ENCODE measurements at places on chromosomes 6 and 20.
A peak's percentile ranks its signal among the peaks of the same experiment; 100 is the strongest.

DNA sequence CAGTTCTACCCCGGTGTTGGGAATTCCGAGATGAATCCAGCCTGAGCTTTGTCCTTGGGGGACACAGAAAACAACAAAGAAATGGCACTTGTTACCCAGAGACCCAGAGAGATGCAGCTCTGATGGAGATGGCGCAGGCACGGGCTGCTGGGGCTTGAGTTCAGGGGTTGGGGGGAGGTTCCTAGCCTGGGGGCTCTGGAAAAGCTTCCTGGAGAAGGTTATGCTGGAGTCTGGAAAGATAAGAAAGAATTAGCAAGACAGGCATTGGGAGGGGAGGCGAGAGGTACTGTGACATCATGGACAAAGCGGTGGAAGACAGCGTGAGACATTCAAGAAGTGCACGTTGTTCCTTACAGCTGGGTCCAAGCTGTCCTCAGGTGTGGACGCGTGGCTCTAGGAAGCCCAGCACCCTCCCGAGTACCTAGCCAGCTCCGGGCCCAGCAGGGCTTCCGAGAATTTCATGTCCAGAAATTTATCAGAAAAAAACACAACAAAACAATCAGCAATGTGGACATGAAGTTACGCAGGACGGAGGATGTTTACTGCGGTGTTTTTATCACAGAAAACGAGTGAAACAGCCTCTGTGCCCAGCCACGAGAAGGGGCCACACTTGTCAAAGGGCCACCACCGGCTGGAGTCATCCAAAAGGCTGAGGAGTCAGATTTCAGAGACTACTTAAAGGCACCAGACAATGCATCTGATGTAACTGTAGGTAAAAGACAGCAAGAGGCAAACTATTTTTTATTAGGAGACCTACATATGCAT lies 39.5 kb downstream of the C20orf203 start:
- DNase-seq, result no peak

GRCh38 chr20:24582373-24583168 lies 113.1 kb downstream of the SYNDIG1 start:
- no peak for DNase-seq

DNA sequence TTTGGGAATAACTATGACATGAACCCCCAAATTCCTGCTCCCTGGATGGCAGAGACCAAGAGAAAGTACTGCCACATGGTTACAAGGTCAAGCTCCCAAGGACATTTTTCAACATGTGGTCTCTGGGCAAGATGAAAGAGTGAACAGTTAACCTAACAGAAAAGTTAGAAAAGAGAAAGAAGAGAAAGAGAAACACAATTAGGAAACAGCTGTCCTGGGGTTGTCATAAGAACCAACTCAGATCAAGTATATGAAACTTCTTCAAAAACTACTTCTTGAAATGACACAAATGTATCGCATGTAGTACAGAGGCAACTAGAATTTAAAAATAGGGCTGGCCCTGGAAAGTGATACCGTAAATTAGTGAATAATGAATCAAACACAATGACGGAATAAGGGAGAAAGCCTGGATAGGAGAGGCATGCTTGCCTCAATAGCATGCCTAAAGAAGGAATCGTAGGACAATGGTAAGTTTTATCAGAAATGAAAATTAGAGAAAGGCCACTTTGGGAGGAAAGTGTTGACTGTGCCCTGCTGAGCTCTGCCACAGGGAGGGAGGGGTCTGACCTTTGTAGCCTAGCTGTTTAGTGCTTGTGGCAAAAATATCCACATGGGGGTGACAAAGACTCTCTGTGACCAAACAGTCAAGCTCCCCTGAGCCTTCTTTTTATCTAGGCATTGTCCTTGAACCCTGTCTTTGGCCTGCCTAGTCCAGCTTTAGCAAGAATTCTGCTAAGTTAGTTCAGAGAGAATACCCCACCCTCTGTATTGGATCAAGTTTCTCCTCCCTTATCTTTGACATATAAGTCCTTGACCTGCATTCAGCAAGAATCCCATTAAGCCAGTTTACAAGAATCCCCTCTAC lies 4.3 kb upstream of the DCBLD1 start:
- DNase-seq, result no peak

GRCh38 chr6:24357336-24358218 lies at the start of gene DCDC2:
DCDC2 (minus strand) TSS chr6:24358059; CDS start chr6:24357750, 309 bp downstream.
- peak; percentile 8 for DNase-seq

- no peak for DNase-seq
Measured at GRCh38 chr20:15889514-15890256, 683.6 kb downstream of the KIF16B start.

DNA sequence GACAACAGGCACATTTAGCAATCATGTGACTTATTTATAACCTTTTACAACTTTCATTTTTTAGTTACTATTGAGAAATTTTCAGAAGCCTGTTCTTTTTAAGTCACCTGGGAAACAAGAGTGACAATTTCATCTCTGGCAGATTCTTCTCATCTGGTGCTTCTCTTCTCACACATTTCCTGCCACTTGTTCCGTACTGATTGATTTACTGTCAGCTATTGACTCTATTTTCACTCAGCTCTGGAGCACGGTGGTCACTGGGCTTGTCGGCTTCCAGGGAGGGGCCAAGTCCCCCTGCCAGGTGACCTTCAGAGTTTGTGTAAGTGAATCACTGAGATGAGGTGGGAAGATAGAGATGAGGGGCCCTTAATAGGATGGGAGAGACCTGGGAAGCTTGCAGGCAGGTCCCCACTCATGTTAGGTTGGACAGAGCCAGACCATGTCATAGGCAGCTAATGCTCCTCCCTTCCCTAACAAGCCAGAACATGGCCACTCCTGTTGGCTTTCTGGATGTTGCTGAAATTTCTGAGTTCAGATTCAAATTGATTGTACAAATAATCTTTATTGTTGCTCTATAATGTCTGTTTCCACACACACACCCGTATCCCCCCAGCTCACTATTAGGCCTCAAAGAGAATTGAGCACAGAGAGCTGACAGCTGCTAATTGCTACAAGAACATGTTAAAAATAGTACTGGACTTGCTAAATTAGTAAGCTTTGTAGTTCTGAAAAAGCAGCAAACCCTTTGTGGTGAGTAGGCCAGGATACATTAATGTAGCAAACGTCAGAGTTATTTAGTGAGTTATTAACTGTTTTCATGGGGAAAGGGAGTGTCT lies 13.3 kb downstream of the DUSP22 start:
- no peak for DNase-seq

DNA sequence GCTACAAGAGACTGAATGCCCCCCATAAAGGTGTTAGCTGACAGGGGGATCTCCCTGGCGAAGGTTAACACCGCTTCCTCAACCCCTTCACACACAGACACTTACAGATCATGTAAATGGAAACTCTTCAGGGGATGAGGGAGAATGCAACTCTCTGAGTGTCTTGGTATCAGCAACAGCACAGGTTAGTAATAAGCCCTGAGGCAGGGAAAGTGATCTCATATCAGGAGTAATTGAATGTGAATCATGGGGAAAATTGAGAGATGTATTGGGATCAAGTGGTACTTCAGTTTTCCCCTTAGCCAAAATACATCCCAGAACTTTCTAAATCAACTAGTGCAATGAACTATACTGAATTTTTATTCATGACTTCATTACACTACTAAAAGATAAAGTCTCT lies 23.8 kb downstream of the OR2J3 start:
- no peak for DNase-seq

GRCh38 chr20:20525214-20525613 lies 157.3 kb downstream of the INSM1 start:
- no peak for DNase-seq

DNA sequence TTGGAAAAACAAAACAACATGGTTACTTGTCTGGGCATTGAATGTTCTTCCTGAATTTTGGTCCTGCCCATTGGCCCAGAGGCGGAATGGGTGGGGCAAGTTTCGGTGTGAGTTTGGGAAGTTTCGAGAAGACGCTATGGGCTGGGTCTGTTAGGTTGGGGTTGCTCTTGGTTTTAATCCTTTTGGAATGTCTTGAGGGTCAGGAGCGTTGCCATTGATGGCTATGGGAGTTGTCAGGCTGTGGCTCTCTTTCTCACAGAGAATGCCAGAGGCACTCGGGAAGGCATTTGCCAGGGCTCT lies 135.0 kb downstream of the LRRC1 start:
- no peak for DNase-seq

DNA sequence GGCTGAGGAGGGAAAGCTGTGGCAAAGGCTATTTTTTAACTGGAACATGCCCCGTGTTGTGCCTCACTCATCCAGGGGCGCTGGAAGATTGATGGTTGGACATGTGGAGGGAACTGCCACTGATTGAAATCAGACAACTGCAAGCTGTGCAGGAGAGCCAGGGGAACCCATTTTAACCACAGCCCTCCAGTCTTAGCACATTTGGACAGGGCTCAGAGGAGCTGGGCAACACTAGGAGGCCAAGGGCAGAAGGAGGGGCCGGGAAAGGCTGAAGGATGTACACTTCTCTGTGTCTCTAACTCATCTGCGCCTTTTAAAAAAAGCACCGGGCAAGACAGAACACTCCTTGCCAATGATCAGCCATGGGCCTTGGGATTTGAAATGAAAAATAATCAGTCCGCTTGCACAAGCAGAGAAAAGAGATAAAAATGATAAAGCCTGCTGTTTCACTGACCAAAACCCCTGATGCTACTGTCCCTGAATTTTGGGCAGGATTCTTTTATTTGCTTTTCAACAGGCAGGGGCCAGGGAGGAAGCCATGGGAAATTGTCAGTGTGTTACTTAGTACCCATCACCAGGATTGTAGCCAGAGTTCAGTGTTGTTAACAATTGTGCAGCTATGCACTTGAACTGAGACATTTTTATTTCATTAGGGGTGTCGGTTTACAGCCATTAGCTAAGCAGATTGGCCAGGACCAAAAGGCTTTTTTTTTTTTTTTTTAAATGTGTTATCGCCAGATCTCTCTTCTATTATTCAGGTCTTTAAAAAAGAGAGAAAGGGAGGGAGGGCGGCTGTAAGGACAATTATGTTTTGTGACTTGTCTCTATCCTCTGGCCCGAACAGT lies 109.3 kb upstream of the EYA4 start:
- no peak for DNase-seq

GRCh38 chr6:142241061-142241460 lies 60.7 kb upstream of the ADGRG6 start:
- DNase-seq, result no peak

DNA sequence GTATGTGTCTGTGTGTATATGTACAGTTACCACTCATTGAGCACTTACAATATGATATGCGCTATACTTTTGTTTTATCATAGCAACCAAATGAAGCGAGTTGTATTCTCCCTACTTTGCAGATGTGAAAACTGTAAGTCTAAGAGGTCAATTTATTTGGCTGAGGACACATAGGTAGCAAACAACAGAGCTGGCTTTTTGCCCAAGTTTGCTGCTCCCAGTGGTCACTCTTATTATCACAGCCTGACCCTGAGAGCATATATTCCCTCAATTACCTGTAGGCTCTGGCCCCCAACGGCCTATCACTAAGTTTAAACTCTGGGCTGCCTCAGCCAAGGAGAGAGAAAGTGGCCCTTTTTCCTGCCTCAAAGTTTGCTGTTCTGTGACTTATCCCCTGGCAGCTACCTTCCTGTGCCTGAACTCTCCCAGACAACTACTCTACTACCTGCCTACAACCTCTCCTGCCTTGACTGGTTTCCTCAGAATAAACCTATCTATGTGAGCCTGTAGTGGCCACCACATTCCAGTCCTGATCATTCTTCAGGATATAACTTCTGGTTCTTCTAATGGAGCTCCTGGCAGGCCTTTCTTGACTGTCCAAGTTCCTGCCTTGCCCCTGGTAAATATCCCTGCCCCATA lies 221.8 kb downstream of the FRK start:
- DNase-seq, result no peak

GRCh38 chr20:25622450-25623224 lies 1.2 kb downstream of the NANP start:
- no peak for DNase-seq

- no peak for DNase-seq
Measured at GRCh38 chr6:159533568-159533967, 159.5 kb downstream of the SOD2 start.

DNA sequence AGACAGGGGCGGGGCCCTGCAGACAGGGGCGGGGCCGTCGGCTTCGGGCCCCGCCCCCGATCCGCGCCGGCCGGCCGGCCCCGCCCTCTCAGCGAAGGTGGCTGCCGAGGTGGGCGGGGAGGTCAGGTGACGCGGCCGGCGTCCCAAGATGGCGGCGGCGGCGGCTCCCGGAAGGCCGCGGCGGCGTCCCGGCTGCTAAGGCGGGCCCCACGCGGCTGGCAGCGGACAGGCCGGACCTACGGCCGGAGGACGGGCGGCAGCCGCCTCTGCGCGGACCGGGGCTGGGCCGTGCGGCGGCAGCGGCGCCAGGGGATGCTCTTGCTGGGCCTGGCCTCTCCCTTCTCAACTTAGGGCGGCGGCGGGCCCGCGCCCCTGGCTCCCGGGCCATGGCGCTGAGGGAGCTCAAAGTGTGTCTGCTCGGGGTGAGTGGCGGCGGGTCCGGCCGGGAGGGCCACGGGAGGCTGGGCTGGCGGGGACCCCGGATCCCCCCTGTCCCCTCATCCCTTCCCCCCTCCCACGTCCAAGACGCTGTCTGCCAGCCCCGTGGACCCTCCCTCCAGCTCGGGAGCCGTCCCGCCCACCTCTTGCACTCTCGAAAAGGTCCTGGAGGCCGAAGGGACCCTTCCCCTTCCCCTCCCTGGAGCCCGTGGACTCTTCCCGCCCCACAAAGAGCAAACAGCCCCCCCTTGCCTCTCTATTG lies at the start of gene RAB22A:
RAB22A (plus strand) TSS at position 125 of the 700 bp plus-strand sequence; CDS start at position 387, 262 bp downstream.
- peak; percentile 75 for DNase-seq

GRCh38 chr6:46898006-46898405 lies 23.7 kb downstream of the ADGRF5 start:
- DNase-seq, result no peak

GRCh38 chr20:58554541-58554940 lies 39.3 kb upstream of the APCDD1L start:
- no peak for DNase-seq

DNA sequence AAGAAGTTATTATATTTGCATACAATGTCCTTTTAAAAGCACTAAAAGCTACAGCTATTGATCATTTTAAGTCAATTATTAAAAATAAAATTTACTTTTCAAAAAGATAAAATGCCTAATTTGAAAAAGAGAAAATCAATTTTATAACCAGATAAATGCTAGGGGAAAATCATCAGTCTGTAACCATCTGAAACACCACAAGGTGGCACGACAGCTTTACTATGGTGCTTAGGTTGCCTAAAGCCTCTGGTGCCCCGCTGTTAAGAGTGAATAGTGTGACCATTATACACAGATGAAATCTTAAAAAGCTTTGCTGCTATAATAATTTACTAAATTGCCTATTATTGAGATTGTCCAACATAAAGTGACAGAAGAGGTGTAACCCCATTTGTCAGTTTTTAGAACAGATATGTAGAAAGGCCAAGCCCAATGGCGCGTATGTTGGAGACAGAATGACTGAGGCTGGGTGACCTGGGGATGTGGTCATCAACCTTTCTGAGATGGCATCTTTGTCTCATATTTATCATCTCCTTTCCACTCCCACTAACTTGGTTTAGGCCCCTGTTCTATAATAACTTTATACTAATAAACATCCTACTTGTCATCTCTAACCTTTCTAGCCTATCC lies 100.8 kb downstream of the MOXD1 start:
- DNase-seq, result no peak

- peak; percentile 52 for DNase-seq
Measured at GRCh38 chr20:5529331-5530148, 212.8 kb upstream of the PROKR2 start.
